Dorsolateral prefrontal cortex (tissue), 122 donors: ENCODE measurements at places on chromosomes 7 and 10.

GRCh38 chr10:14605231-14605925 is 169.3 kb downstream of the FAM107B start:
- no peak for DNase-seq

- DNase-seq = no peak
Observed at GRCh38 chr7:21938463-21938862, 7.2 kb downstream of the CDCA7L start.

DNA sequence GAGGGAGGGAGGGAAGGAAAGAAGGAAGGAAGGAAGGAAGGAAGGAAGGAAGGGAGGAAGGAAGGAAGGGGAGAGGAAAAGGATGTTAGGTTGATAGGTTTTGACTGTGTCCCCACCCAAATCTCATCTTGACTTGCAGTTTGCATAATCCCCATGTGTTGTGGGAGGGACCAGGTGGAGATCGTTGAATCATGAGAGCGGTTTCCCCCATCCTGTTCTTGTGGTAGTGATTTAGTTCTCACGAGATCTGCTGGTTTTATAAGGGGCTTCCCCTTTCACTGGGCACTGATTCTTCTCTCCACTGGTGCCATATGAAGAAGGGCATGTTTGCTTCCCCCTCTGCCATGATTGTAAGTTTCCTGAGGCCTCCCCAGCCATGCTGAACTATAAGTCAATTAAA is 15.1 kb upstream of the NUDCD3 start:
- no peak for DNase-seq

GRCh38 chr7:40058636-40059035 is 75.8 kb downstream of the MPLKIP start:
- no peak for DNase-seq

GRCh38 chr10:59172567-59172966 is 3.9 kb upstream of the PHYHIPL start:
- no peak for DNase-seq

DNA sequence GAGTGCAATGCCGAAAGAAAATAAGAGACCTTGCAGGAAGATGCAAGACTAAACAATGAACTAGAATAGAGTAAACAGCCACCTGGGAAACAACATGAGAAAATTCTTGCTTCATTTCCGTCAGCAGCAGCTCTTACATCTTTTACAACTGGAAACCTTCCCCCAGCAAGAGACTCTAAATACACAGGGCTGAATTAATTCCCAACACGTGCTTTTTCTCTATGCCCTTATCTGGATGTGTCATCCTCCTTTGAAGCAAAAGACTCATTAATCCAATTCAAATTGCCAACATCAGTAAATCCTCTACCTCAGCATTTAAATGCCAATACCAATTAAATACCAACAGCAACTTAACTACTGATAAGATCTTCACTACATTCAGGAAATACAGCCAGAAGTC is 99.0 kb upstream of the PDE1C start:
- DNase-seq = no peak

DNA sequence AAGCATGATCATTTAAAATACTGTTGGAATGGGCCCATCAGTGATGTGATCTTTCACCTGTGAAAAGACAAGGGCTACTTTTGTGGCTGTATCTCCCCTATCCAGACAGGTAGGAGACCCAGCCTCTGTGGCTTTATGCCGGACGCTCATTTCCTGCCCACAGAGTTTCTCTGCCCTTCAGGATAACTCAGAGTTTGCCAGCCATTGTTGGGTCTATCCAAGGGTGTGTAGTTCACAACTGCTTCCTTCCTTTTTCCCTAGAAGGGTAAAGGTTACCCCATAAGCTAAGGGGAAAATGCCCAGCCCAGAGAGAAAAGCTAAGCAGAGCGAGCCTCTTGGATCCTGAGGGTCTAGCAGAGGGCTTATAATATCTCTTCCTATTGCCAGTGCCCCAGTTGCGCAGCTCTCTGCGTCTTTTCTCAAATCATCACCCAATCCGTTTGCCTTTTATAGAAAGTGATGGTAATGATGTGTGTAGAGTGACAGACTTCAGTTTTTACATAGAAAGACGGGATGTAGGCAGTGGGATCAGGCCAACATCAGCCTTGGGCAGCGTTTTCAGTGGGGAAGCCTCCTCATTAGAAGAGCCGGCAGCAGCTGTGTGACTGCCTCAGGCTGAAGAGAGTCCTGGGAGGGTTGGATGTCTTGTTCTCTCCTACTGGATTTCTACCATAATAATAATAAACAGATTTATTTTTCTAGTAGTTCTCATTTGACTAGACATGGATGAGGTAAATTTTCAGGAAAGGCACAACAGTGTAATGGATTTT is 80.5 kb downstream of the MET start:
- DNase-seq = no peak

- DNase-seq = no peak
Observed at GRCh38 chr10:96044736-96045135, 1.4 kb downstream of the CCNJ start.

GRCh38 chr7:128755819-128756476 is 16.8 kb downstream of the CALU start:
- no peak for DNase-seq

- DNase-seq = no peak
Observed at GRCh38 chr7:15845461-15845860, 159.0 kb upstream of the MEOX2 start.

GRCh38 chr7:69663911-69664832 is 65.9 kb downstream of the AUTS2 start:
- no peak for DNase-seq

DNA sequence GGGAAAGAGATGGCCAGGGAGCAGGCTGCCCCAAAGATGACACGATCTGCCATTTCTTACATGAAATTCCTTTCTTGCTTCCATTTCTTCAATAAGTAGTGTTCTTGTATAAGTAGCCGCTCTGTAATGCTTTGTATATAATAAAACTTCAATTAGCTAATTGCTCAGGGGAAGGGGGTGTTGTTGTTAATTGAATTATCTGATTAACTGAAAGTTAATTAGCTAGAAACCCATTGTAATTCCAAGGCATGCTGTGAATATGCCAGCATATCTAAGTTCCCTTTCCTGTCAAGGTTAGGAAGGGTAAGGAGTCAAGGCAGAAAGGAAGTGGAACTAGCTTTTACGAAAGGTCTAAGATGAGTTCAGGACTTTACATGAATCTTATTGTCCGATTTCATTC is 765.9 kb downstream of the TYW1 start:
- no peak for DNase-seq
